ENCODE measurements at places on chromosomes 5 and 9.

DNA sequence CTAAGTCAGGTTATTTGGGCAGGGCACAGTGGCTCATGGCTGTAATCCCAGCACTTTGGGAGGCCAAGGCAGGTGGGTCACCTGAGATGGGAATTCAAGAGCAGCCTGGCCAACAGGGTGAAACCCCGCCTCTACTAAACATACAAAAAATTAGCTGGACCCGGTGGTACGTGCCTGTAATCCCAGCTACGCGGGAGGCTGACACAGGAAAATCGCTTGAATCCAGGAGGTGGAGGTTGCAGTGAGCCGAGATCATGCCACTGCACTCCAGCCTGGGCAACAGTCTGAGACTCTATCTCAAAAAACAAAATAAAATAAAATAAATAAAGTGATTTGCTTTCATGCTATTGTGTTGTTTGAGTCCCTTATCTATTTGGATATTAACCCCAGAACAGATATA lies 8.2 kb upstream of the FBXW2 start:
- DNase-seq: no peak

- no peak for DNase-seq
Measured at GRCh38 chr9:84163052-84163650, 177.4 kb downstream of the SLC28A3 start.

DNA sequence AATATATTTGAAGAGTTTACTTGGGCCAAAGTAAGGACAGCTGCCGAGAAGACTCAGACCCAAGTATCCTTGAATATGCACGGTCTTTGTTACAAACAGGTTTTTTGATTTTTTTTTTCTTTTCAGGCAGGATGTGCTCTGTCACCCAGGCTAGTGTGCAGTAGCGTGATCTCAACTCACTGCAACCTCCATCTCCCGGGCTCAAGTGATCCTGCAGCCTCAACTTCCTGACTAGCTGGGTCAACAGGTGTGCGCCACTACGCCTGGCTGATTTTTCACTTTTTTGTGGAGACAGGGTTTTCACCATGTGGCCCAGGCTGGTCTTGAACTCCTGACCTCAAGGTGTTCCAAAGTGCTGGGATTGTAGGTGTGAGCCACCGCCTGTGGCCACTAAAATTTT lies 27.4 kb downstream of the JMY start:
- no peak for DNase-seq

DNA sequence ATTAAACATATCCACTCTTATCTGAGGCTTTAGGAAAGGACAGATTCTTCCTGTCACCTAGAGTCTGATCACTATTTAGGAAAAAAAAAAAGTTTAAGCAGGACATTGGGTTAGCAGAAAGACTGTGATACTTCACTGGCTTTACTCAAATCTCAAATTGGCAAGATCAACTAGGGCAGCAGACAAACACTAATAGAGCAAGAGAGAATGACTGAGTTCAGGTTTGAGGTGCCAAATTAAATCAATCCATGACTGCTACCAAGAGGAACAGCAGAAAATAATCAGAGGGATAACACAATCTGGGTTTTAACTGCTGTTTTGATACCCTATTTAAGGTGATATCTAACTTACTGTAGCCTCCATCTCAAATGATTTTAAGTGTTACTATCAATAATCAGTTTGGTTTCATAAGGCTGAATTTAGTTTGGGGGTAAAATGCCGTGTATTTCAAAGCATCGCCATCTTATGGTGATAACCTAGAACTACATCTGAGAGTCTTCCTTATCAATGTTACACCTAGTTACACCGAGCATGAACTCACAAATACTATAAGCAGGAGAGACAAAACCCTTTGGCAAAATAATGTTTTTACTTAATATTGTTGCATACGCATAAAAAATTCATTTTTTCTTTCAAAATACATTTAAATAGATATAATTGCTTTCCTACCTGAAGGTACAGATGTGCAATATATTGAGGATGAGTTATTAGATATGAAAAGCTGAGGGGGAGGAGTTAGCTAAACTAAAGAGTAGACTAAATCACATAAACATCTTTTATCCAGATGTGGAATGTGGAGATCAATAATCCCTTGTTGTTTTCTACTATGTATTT lies 286.4 kb upstream of the CDH12 start:
- DNase-seq: no peak

DNA sequence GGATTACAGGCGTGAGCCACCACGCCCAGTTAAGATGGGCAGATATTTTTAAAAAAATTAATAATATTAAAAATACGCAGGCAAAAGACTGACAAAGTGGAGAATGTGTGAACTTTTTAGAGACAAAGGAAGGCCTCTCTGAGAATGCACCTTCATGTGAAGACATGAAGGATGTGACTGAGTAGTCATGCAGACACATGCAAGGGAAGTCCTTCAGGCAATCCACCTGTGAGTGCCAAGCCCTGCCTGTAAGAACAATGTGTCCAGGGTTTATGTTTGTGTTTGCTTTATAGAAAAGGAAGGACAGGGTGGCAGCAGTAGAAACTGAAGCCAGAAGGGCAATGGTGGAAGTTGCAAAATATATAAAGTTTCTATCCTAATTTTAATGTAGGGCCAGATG lies 169.2 kb downstream of the EDIL3 start:
- DNase-seq: no peak

- DNase-seq: no peak
Measured at GRCh38 chr5:133048993-133049725, 2.7 kb upstream of the HSPA4 start.

DNA sequence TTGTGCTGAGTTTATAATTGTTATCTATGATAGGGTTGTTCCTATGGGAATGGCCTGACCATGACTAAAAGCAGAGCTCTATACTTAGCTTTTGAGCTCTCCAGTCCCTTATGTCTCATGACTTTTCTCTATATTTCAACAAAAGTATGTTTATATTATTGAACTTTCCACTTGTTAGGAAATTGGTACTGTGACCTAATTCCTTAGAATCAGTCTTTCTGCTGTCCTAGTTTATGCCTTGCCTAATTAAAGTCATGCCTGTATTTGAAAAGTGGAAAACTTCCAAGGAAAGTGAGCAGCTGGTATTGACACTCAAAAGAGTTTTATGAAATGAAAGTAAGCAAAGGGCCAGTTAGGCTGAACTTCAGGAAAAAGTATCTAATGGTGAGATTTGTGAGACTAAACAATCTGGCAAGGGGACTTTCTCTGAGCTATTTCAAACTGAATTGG lies 68.6 kb downstream of the XRCC4 start:
- no peak for DNase-seq

GRCh38 chr5:78566747-78567425 lies 81.7 kb downstream of the LHFPL2 start:
- no peak for DNase-seq

- DNase-seq: no peak
Measured at GRCh38 chr5:102815540-102816332, 60.6 kb downstream of the PAM start.

DNA sequence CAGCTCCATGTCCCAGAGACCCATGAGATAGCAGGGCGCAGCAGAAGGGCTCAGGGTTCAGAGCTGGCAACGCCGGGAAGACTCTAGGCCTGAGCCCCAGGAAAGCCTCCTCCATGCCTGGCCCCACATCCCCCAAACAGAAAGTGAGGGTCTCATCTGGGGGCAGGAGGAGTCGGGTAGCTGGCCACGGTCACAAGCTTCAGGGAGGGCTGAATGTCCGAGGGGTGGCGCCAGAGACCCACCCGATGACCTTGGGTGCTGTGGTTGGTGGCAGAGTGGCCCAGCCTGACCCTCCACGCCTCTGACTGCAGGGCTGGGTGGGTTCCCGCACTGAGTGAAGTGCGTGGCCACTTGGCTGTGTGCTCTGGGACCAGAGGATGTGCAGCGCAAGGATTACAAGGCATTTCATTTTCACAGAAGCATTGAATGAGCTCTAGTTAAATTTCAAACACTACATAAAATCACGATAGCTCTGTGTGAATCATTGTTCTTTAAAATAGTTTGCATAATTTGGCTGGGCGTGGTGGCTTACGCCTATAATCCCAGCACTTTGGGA lies 3.0 kb downstream of the C8G start:
- peak; percentile 61 for DNase-seq

DNA sequence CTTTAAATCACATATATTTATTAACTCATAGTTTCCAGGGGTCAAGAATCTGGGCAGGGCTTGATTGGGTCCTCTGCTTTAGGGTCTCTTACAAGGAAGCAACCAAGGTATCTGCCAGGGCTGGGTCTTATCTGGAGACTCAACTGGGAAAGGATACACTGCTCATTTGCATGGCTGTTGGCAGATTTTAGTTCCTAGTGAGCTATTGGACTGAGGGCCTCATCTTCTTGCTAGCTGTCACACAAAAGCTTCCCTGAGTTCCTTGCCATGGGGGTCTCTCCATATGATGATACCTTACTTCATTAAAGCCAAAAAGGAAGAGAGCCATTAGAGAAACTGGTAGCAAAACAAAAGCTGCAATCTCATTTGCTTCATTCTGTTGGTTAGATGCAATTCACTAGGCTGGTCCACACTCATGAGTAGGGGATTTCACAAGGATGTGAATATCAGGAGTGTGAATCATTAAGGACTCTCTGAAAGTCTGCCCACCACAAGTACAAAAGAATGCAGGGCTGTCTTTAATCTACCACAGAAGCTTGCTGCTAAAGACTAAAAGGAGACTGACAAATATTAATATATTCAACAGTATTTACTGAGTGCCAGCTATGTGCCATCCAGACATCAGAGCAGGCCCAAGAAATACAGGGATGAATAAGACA lies 42.0 kb upstream of the TIMD4 start:
- DNase-seq: no peak

- no peak for DNase-seq
Measured at GRCh38 chr5:59749782-59750520, 143.6 kb downstream of the PDE4D start.

DNA sequence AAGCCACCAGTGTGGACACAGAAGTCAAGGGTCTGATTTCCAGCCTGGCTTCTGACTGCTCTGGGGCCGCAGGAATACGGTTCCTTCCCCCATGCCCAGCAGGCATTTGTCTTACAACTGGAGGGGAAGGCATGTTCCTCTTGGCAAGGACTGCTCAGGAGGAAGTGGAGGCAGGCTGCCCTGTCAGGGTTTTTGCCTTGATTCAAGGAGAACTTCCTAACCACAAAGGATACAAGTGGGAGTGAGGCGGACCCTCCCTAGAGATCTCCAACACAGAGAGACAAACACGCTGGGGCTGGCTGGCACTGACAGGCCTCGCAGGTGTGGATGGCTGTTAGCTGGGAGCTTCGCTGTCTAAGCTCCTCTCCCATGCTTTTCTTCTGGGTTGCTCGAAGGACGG lies 19.1 kb downstream of the TGFBI start:
- no peak for DNase-seq

DNA sequence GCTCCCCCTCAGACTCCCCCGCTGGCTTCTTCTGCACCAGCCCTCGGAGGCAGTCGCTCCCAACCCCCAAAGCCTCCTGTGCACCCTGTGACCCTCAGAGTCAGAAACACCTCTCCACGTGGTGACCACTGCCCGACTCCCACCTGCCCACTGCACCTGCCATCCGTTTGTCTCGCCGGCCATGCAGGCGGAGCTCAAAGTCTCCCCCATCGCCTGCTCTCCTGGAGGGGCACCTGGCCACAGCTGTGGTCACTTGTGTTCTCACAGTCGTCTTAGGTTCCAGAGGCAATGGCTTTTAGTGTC lies 38.2 kb downstream of the MRPL36 start:
- DNase-seq: no peak

GRCh38 chr5:116892993-116893392 lies 318.4 kb upstream of the SEMA6A start:
- DNase-seq: no peak

DNA sequence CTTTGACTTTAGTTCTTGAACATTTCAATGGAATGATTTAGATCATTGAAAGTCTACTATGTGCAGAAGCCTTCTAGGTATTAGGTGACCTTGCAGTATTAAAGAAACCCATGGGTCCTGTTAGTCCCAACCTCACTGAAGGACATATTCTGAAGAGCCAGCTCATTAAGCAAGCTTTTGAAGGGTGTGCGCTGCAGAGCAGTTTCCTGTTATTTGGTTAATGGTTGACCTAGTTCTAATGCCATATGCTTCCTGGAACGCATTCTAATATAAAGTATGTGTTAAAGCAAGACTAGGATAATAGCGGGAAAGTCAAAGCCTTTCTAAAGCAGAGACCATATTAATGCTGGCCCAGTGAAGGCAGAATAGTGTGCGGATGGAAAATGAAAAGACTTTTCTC lies 20.1 kb downstream of the ZNF462 start:
- DNase-seq: no peak

DNA sequence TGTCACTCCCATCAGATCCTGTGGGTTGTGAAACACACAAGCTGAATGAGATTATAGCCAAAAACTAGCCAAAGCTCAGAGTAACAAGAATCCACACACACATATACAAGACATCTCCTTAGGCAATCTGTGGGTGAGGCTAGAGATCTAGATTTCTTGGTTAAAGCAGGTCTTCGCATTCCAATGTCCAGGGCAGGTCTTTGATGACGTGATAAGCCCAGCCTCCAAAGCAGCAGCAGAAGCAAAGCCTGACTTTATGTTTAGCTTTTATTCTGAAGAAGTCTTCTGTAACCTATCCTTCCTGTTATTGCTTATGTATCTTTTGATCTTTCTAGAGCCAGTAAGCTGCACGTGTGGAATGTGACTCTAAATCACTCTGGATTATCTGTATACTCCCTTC lies 199.1 kb upstream of the SLC30A5 start:
- peak; percentile 29 for DNase-seq

- no peak for DNase-seq
Measured at GRCh38 chr5:121024416-121025311, 560.6 kb downstream of the PRR16 start.

DNA sequence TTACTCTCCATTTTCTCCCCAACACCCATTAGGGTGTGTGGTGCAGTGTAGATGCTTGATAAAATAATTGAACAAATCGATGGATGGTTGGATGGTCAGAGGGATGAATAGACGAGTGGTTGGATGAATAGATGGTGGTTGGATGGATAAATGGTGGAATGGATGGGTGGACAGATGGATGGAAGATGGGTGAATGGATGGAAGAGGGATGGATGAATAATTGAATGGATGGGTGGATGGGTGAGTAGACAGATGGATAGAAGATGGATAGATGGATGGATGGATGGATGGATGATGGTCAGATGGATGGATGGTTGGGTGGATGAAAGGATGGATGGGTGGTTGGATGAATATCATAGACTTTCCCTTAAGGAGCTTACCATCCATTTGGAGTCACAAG lies 95.0 kb upstream of the BOD1 start:
- DNase-seq: no peak

DNA sequence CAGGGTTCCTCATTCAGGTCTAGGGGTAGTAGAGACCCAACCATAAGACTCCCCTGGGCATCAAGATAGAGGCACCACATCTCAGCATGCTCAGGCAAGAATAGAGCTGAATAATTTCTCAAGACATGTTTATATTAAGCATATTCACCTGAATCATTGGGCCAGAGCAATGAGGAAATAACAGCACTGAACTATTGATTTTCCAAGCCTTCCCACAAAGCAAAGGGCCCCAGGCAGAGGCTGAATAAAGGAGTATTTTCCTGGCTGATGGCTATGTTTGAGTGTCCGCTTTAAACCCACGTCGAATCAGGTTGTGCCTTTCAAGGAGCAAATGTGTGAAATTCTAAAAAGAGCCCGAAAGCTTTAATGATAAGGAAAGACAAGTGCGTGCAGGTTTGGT lies 129.2 kb downstream of the HSD17B3 start:
- DNase-seq: no peak
